ENCODE measurements at places on chromosomes 3 and 15.

- no peak for DNase-seq
Measured at GRCh38 chr15:82832601-82833361, 23.4 kb downstream of the WHAMM start.

DNA sequence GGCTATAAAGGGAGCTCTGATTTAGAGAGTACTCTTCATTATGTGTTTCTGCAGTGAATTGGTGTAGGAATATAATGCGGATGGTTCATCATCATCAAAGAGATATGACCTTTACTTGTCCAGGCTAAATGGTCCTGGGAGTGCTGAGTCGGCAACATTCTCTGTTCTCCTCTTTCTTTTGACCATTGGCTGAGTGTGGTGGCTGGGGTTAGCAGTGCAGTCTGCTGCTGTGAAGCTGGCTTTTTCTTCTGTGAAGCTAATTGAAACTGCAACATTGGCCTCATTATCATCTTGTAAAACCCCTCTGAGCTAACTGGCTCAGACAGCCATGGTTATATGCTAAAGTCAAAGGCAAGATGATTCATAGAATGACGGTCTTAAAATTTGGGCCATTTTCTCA is 83.8 kb downstream of the THRB start:
- DNase-seq, result no peak

- no peak for DNase-seq
Measured at GRCh38 chr3:107450254-107450893, 72.4 kb upstream of the BBX start.

DNA sequence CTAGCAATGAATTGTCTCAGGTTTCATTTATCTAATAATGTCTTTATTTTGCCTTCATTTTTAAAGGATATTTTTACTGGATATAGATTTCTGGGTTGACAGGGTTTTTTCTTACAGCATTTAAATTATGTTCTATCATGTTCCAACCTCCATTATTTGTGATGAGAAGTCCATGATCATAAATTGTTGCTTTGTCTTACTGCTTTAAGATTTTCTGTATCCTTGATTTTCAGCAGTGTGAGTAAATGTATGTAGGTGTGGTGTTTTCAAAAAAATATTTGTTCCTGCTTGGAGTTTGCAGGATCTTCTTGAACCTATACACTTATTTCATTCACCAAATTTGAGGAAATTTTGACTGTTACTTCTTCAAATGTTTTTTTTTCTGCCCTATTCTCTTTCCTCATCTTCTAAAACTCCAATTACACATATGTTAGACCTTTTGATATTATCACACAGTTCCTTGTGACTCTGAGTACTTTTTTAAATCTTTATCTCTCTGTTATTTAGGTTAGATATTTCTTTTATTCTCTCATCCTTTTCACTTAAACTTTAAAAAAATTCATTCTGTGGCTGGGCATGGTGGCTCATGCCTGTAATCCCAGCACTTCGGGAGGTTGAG is 43.7 kb upstream of the SELENOK start:
- no peak for DNase-seq
